ENCODE measurements at places on chromosomes 5 and 9.

- DNase-seq, result no peak
Measured at GRCh38 chr9:123943671-123944070, 13.7 kb upstream of the DENND1A start.

DNA sequence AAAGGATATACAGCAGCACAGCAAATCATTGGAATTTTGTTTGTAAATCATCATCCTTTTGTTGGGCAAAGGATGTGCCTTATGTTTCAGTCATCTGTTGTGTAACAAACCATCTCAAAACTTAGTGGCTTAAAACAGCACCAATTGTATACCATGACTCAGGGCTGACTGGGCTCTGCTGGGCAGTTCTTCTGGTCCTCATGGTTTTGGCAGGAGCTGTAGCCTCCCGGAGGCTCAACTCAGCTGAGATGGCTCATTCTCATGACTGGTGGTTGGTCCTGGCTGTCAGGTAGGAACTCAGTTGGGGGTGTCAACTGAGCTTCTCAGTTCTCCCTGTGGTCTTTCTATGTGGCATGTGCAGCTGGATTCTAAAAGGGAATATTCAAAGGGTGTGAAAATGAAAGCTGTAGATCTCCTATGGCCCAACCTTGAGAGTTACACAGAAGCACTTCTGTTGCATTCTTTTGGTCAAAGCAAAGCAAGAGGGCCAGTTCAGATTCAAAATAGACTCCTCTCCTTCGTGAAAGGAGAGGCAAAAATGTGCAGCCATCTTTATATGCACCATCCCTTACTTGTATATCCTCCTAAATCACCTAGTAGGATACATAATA lies 39.1 kb upstream of the CPEB4 start:
- no peak for DNase-seq

- DNase-seq, result no peak
Measured at GRCh38 chr5:41966401-41967105, 41.5 kb downstream of the FBXO4 start.

GRCh38 chr5:150458802-150459557 lies 9.4 kb upstream of the RPS14 start:
- DNase-seq, result no peak

GRCh38 chr5:109455598-109456096 lies 45.9 kb upstream of the PJA2 start:
- no peak for DNase-seq

DNA sequence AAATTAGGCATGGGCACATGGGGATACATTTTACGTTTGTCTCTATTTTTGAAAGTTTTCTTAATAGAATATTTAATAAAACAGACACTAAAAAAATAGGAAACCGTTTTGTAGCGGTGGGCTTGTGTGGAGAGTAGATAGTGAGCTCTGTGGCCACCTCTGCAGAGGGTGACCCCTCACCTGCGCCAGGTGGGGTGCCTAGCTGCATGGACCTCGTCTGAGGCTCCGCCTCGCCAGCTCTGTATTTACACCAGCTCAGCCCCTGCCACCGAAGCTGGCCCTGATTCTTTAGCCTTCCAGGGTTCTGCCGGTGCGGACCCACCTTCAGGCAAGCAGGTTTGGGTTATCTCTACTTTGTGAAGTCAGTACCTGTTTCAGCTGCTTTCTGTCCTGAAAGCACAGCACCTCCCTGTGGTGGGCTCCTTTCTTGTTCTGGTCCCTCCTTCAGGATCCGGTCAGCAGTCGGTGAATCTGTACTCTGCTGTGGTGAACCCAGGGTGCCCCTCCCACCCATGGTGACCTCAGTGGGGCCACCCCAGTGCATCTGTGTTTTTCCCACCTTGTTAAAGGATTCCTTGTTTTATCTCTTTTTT lies 105.2 kb upstream of the CACNA1B start:
- DNase-seq, result no peak

DNA sequence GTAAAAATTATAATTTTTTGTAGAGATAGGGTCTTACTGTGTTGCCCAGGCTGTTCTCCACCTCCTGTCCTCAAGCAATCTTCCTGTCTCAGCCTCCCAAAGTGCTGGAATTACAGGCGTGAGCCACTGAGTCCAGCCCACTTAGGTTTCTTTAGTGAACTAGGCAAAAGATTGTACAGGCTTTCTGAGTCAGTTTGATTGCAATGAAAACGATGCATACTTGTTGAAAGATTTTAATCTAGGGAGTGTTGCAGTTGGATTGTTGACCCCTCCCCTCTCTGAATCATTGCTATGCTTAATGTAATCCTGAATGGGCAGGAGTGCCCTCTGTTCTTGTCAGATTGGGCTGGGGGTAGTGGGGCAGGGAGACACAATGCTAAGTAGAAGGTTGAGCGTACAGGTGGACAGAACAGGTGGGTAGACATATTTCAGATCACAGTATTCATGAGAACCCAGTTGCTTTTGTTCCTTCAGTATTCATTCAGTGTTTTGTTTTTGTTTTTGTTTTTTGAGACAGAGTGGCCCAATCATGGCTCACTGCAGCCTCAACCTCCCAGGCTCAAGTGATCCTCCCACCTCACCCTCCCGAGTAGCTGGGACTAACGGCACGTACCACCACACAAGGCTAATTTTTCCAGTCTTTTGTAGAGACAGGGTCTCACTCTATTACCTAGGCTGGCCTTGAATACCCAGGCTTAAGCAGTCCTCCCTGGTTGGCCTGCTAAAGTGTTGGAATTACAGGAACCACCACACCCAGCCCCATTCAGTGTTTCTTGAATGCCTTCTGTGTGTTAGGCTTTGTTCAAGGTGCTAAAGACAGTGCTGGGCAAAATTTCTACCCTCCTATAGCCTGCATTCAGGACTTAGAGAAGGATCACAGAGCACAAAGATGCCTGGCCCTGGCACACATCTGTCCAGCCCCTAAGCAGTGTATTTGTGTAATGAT lies 70.1 kb downstream of the KIAA1958 start:
- no peak for DNase-seq

GRCh38 chr5:91741764-91742505 lies 358.8 kb upstream of the ARRDC3 start:
- no peak for DNase-seq

DNA sequence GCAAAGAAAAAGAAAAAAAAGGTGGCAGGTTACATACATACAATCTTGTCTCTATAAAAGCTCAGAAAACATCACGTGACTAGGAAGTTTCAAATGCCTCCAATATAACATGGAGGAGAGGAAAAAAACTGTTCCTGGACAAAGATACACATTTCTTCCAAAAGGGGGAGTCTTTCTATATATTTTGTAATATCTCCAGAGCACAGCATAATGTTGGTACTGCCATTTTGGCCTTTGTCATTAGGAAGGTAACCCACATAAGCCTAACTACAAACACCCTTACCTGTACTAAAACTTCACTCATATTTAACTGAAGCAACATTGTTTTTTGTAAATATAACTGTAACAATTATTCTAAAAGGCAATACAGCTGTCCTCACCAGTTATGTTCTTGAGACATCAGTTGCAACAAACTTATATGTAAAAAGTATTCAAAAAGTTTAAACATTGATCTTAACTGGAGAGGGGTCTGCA lies 1.2 kb upstream of the BTF3 start:
- DNase-seq, result no peak

DNA sequence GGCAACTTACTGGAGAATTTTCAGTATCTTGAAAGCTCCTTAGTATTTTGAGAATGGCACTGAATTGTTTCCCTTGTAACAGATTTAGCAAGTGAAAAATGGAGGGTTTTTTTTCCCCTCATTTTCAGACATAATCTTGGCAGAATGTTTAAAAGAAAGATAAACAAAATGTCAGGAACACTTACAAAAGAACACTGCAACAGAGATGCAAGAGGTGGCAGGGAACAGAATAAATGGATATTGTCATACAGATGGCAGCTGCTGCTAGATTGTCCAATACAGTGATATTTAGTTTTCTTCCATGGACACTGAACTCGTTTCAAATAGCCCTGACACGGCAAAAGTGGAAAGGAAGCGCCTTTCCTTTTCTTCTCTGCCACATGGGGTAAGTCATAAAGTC lies 76.9 kb upstream of the ZNF608 start:
- no peak for DNase-seq

GRCh38 chr5:125503946-125504345 lies 757.5 kb upstream of the ZNF608 start:
- DNase-seq, result no peak

DNA sequence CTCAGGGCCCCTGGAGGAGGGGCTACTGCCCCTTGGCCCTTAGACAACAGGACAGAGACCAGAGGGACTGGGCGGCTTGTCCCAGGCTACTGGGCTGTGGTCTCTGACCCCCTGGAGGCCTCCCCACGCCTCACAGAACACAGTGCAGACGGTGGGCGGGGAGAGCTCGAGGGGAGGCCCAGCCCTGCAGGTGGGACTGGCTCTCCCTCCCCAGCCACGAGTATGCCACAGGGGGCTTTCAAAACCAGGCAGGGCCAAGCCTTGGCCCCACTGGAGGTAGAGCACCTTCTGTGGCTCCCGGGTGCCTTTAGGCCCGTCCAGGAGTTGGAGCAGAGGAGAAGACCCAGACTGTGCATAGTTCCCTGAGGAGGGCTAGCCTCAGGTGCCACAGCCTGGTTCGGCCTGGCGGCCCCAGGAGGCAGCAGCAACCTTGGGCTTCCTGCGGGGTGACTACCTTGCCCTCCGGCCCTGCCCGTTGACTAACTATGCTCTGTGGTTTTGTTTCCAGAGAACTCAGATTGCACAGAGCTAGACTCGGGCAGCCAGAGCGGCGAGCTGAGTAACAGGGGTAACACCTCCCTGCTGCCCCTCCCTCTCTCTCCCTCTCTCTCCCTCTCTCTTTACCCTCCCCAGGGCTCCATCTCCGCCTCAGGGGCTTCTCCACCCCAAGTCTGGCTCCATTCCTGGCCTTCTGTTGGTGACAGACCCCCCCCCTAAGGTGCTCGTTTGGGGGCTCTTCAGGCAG lies 15.5 kb downstream of the CARD19 start:
- peak; percentile 63 for DNase-seq
